ENCODE measurements at places on chromosomes 1 and 21.

- DNase-seq = no peak
These were observed 4.4 kb downstream of the ATP1B1 start for GRCh38 chr1:169110689-169111447.

DNA sequence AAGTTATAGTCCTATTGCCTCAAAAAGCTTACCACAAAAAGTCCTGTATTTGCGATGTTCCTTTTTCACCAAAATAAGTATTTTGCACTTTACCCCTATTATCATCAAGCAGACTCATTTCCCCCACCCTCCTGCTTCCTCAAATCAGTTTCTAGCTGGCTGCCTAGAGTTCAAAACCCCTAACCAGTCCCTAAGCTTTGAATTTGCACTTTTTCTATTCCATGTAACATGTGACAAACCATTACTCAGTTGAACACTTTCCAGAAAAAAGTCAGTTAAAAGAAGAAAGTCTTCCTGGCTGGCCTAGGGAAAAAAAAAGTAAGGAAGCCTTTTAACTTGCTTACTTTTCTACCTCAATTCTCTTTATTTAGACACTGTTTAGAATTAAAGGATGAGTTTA is 8.2 kb downstream of the CEP170 start:
- DNase-seq = no peak

- no peak for DNase-seq
These were observed 38.4 kb upstream of the TRABD2B start for GRCh38 chr1:48035371-48036141.

GRCh38 chr1:34113887-34114286 is 51.1 kb downstream of the CSMD2 start:
- no peak for DNase-seq

- no peak for DNase-seq
These were observed 55.2 kb downstream of the COLGALT2 start for GRCh38 chr1:183982172-183982963.

All from stimulated activated CD8-positive, alpha-beta memory T cell treated with anti-CD3 and anti-CD28 coated beads, Interleukin-7, amount 100 ng/mL, for 24 hours (primary cell).